Endothelial cell (in vitro differentiated cells): ENCODE measurements at places on chromosomes 3 and 15. TPM values are rescaled to one million over a fixed set of nuclear protein-coding genes. Genes with fewer than 3 reads are reported as not detected.

OSTN gene
- not detected for total RNA-seq

CADPS gene
- total RNA-seq, result 0.26 TPM

EPHB3 gene
- total RNA-seq, result 4.3 TPM

CPA3 gene
- not detected for total RNA-seq

DNA sequence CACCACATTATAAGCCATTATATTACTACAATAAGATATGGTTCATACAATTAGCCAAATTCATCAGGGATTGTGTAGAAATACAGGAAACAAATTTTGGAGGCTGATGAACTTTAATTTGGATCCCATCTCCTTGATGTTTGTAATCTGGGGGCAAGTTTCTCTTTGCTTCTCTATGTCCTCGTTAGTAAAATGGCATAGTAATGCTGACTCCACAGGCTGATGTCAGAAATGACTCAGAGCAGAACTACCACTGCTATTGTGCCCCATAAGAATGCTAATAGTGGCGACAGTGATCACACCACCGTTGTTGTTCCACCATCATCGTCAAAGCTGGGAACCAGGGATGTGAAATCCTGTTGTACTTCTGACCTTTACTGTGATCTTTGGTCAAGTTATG is 722.3 kb upstream of the LMCD1 start:
- DNase-seq, result no peak

DNA sequence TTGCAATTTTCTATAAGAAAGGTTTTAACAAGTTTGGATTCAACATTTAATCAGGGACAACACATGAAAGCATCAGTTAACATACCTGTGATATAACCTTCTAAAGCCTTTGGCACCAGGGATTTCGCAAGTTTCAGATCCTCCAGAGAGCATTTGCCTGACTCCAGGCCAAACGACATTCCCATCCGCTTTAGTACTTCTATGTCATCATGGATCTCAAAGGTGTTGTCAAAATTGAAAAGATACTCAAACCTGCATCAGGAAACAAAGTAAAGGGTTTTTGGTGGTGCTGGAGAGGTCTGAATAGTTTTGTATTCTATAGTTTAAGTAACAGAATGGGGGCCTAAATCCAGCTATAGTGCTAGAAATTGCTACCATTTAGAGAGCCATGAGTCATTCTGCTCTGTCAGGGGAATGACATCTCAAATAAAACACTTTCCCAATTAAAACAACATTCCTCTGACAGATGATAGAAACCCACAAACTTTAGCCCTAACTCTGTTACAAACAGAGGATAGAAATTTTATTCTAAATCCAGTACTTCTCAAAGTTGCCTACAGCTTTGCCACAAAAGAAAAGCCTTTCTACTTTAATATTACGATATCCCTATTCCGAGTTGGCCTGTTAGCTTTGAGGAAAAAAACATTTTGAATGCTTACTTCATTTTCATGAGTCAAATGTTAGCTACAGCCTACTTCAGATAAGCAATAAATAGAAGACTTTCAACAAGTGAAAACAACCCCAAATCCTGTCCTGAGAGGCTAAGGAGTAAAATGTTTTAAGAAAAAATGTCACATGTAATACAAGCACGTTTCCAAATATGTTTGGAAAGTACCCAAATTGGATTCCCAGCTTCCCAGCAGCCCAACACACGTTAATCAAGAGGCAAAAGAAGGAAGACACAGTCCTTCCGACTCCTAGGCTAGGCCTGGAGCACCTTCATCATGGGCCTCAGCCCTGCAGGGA is 83.4 kb downstream of the ATP1B3 start:
- no peak for DNase-seq

DNA sequence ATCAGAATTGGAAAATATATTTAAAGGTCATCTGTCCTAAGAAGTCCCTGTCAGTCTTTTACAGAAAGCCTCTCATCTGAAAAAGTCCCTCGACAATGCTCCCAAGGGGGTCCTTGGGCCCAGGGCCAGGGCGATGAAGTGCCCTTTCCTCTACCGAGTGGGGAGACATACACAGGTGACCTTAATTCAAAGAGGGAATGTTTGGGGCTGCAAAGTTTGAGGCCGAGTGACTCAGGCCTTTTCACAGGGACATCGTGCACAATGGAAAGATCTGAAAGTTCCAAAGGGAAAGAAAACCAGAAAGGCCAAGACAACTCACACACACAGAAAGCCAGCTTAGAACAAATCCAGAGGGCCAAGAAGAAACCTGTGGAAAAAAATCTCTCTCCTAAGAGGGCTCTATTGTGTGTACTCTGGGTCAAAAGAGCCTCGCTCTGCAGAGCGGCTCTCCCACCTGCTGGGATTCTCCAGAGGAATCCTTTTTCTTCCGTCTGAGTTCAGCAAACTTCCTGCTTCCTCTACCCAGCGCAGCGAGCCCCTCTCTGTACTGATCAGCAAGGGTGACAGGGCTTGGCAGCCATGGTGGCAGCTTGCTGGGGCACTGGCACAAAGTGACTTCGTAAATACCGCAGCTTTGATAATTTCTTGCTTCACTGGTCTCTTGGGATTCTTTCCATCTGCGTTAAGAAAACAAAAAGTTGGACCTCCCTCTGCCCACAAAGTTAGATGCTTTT is 259.1 kb downstream of the OPA1 start:
- DNase-seq, result peak; percentile 30

DNA sequence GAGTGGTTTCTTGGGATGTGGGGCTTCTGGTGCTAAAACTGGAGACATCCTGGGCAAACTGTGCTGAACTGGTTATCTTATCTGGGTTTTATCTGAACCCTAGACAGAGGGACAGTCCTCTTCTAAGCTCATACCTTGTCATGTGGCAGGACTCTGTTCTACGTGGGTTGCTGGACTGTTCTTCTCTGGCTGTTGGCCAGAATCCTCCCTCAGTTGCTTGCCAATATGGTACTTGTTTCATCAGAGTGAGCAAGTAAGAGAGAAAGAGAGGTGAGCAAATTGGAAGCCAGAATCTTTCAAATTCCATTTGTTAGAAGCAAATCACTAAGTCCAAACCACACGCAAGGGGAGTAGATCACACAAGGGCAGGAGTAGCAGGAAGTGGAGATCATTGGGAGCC is 291.5 kb upstream of the TBL1XR1 start:
- no peak for DNase-seq

DNA sequence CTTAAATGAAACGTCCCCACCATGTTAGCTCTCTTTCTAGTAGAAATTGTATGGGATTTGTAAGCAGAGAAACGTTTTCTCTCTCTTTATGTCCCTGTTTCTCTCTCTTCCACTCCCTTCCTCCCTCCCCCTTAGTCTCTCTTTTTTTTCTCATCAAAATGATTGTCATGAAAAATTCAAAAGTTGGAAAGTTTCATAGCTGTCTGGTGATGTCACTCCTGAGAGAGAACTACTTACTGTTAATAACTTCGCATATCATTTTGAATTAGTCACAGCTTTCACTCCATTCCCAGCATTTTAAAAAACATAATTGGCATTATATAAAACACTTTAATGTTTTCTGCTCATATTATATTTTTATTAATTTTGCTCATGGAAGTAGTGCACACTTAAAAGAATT is 331.1 kb downstream of the C3orf38 start:
- no peak for DNase-seq

- no peak for DNase-seq
Observed at GRCh38 chr3:156577736-156578135, 22.8 kb upstream of the SSR3 start.

DNA sequence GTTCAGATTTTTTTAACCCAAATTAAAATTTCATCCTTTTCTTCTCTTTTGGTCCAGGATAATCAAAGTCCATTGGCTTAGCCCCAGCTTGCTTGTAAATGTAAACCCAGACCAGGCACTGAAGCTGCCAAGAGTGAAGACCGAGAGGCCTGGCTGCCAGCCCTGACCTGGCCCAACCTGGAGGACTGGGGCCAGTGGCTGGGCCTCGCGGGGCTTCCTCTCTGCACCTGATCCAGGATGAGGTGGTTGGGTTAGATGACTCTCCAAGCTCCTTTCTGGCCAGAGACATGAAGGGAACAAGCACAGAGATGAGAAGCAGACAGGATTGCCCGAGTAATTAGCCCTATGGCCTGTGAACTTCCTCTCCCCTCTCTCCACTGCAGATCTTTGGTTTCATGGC is 50.6 kb downstream of the CMTM6 start:
- no peak for DNase-seq

DNA sequence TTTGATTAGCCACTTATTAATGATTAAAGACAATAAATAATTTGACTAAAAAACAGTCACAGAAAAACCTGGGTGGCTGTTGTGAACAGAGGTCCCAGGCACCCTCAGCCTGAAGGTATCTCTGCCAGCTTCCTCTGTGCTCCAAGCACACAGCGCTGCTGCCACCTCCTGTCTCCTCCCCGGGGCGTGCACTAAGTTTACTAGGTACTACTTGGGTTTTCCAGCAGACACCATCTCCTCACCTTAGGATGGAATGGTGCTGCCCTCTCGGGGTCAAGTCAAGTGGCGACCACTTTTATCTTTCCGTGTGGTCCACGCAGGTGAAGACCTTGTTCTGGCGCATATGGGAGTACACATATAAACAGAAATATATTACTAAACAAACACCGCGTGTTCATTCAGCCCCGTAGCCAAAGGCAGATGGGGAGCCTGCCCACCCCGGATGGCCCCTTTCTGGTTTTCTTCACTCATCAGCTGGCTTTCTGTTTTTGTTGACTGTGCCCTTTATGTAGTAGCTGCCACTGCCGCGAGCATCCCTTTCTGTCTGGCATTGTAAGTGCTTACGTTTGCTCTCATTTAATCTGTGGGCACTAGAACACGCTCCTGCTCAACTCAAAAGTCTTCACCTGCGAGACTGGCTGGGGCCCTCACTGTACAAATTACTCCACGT is 128.0 kb downstream of the LRIG1 start:
- DNase-seq, result peak; percentile 46

GRCh38 chr3:105616374-105617121 is 249.8 kb downstream of the ALCAM start:
- DNase-seq, result no peak
